ENCODE measurements at places on chromosomes 5 and 9.

DNA sequence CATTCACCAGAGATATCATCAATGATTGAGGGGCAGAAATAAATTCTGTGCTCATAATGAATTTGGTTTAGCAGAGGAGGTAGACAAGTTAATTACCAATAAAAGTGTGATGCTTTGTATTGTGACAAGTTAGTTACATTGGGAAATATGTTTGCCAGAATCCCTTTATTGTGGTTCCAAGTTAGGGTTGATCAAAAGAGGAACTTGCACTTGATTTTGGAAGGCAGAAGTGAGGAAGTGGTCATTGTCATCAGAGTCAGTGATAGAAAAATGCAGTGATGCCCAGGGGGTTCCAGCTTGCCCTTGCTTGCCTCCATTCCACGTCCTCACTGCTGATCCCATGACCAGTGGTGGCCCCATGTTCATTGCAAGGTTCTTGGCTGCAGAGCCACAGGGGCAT lies 69.7 kb downstream of the SVEP1 start:
- no peak for DNase-seq

DNA sequence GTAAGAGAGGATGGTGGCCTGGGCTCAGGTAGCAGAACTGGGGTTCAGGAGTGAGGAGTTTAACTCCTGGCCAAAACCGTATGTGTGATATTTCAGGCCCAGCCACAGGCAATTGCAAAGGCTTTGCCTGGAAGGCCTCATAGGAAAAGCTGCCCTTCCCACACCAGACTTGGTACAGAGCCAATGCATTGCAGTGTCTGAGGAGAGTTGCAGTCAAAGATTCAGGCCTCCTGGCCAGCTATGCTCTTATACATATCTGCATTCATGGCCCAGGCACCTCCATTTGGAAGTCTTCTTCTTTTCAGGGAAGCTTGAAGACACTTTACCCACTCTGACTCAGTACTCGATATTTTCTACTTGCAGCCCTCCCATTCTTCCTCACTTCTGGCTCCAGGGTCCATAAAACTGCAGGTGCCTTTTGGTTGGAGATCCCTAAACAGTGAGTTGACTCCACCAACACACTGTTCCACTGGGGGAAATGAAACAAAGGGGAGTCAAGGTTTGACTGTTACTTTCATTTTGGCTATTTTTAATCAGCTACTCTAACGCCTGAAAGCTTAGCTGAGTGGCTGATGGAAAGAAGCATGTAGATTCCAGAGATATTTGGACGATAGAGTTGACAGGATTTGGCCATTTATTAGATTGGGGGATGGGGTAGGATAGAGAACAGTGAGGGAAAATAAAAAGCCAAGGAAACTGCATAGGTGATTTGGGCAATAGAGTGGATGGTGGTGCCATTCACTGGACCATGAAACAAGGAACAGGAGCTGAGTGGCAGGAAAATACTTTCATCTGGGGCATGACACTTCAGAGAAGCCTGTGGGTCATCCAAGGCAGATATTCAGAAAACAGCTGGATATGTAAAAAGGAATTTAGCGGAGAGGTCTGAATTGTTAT lies 30.6 kb upstream of the IL33 start:
- no peak for DNase-seq

GRCh38 chr9:108410161-108410560 lies 445.6 kb downstream of the ACTL7B start:
- DNase-seq = no peak

DNA sequence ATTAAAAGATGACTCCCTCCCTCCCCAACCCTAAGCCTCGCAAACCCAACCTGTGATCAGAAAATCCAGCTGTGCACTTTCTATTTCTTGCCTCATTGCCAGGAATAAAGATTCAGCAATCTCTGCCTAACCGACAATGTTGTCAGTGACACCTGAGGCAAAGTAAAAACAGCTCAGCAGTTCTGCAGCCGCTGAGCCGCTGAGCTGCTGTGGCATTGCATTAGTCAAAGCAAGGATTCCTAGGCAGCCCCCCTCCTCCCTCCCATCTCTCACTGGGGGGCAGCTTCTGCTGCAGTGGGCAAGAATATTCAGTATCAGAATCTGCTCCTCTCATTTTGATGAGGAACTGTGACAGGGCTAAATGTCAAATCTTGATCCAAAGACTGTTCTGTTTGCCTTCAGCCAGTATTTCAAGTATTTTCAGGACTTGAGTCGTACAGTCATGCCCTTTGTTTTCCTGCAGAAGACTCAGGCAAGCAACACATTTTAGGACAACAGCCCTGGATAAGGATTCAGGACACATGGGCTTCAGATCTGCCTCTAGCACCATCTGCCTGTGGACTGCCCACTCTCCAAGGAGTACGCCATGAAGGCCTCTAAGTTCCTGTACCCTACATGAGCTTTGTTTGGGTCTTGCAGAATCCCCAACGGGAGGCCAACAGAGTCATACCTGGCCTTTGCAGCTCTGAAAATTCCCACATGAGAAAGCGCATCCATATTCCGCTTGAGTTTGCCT lies 41.1 kb upstream of the DAP start:
- DNase-seq = no peak
